ENCODE measurements at places on chromosomes 11 and 22.

DNA sequence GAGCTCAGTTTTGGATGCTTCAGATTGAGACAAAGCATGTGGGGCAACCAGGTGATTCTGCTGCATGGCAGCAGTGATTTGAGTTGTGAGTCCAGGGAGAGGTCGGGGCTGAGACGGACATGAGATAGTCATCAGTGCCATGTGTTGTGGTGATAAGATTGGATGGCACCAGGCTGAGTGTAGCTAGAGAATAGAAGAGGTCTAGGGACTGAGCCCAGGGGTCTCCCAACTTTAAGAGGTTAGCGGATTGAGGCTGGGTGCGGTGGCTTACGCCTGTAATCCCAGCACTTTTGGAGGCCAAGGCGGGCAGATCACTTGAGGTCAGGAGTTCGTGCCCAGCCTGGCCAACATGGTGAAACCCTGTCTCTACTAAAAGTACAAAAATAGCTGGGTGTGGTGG, 6.3 kb upstream of the CTSD start:
- DNase-seq = no peak

GRCh38 chr11:134469627-134470026, 57.6 kb upstream of the B3GAT1 start:
- no peak for DNase-seq

GRCh38 chr11:95706974-95707387, 82.6 kb downstream of the FAM76B start:
- DNase-seq = no peak

DNA sequence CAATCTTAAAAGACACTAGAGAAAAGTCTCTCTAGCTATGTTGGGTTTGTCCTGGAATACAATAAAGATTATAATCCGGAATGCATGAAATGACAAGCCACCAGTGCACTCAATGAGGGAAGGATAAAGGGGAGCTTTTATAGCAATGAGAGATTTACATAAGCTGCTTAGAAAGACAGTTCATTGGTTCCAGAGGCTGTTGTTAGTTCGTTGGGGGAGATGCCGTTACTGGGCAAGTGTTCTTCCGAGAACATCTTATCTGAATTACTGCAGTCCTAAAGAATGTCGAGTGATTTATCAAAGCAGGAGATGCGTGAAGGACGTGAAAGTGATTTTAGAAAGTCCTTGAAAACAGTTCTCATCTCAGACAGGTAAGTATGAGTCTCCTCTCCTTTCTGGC, 33.6 kb downstream of the SYN3 start:
- DNase-seq = no peak

DNA sequence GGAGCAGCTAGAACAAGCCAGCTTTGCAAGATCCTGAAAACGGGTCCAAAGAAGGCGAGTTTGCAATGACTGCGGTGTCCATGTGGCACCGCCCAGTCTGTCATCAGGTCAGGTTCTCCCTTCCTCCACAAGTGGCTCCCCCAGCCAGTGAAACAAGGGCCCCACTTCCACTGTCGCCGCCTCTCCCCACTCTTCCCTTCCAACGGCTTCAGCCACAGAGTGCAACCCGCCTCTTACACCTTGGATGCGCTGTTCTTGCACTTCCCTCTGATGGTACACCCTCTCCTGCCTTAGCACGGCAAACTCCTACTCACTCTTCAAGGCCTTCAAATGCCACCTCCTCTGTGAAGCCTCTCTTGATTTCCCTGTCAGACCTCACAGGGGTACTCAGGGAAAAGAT, 10.8 kb upstream of the TCF20 start:
- DNase-seq = no peak
